ENCODE measurements at places on chromosomes 4 and X.

- no peak for DNase-seq
Observed at GRCh38 chr4:15215109-15215508, 212.7 kb upstream of the C1QTNF7 start.

- no peak for DNase-seq
Observed at GRCh38 chr4:181897935-181898334, 345.3 kb upstream of the TENM3 start.

DNA sequence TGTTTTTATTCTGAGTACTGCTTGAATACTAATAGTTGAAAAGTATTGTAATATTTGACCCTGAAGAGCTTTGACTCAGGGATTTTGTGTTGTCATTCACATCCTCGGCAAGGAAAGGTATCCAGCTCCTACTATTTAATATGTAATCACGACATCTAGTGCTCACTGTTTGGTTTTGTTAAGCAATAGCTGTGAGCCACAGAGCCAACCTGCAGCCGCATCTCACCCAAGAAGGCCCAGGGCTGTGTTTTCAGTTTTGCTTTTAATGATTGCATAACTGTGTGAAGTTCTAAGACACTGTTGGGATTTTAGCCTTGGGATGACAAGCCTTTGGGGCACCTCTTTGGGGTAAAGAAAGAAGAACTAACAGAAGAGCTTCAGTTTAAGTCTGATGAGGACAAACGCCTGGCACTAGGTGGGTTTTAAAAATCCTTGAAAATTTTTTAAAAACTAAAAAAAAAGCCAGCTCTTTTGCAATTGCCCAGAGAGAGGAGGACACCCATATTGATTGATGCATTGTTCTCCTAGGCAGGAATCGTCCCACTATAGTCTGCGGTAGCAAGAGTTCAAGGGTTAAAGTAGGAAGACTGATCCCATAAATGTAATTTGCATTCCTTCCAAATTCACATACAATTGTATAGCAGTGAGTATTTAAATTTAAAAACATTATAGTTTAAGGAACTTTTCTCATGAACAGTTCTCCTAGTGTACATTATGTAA, 157.8 kb downstream of the RELL1 start:
- DNase-seq = no peak

- no peak for DNase-seq
Observed at GRCh38 chr4:105632599-105632998, 75.9 kb downstream of the INTS12 start.

DNA sequence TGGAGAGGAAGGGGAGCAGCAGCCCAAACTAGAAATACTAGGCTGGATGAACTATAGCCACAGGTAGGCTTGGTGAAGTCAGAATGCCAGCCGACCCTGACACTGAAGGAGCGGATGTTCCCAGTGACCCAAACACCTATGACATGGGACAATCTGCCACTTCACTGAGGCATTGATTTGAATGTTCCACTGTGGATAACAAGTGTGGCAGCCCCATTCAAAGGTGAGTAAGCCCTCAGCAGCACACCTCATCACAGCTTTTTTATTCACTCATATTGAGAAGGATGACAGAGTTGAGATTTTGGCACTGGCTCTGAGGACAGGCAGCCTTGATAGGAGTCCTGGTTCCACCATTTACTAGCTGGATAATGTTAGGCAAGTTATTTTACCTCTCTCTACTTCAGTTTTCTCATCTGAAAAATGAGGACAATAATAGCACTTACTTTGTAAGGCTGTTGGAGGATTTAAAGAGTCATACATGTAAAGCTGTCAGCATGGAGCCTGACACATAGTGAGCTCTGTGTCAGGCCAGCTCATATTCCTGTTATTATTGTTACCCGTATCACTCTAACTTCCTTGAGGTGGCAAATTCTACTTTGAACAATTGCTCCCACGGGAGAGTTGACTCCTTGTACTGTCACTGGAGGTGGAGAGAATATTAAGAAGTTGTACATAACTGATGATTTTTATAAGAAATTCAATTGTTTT, 114.6 kb downstream of the RASL11B start:
- no peak for DNase-seq

DNA sequence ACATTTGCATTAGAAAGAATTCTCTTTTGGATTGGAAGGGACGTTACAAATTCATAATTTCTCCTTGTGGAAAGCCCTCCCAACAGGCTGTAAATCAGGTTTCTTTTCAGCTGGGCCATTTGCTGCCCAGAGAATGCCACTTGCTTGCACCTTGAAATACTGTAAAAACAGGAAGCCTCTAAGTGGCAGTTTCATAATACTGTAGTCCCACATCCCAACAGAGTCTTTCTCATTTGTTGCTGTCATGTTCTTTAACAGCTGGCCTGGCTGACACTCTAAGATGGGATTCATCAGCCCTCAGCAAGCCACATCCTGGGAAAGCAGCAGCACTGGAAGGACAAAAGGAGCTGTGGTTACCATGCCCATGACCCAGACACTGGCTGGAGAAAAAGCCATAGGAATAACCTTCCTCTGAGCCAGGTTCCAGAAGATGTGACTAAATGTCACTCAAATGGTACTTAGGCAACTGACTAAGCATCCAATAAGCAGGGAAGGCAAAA, 221.9 kb upstream of the MBNL3 start:
- DNase-seq = no peak

- DNase-seq = no peak
Observed at GRCh38 chr4:186265683-186266652, at the start of gene F11. Gene F11 (plus strand): TSS chr4:186266189. CDS start chr4:186267137, 948 bp downstream.

DNA sequence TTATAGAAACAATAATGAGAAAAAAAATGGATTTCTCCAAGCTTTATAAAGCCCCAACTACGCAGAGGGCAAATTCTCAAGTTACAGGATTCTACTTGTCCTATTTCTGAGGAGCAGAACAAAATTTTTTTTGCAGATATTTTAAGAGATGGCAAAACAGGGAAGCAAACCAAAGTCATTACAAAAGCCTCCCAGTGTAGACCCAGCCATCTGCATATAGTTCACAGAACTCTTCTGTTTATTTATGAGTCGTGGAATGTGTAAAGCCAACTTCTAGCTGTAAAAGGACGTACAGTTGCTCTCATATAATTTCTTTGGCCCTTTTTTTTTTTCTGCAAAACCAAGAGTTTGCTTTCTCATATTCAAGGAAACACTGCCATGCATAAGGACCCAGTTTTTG, 120.4 kb downstream of the PCDH7 start:
- no peak for DNase-seq

DNA sequence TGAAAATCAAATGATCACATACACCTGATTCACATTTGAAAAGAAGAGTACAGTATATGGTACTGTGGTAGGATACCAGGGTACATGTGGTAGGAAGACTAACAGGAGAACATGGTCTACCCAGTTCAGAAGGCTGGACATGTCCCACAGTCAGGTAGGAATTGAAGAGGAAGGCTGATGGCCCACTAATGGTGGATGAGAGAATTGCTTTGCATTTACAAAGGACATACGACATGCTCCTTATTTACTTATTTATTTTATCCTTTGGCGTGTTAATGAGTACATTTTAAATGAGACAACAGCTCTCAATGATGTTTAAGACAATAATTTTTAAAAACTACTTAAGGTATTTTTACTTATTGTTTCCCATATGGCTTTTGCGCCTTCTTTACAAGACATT, 106.7 kb upstream of the BMP2K start:
- no peak for DNase-seq

DNA sequence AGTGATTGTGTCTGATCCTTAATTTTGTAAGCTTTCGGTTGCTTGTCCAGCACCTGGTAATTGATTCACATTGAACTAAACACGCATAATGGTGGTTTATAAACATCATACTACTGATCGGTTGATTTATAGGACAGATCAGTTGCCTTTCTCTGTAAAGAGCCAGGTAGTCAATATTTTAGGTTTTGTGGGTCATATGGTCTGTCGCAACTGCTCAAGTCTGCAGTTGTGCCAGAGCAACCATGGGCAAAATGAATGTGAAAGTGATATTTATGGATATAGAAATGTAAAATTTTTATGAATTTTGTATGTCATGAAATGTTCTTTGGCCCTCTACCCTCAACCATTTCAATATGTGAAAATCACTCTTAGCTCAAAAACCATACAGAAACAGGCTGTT, 8.9 kb downstream of the JADE1 start:
- DNase-seq = no peak

- no peak for DNase-seq
Observed at GRCh38 chr4:155304375-155304774, 72.4 kb downstream of the MAP9 start.

GRCh38 chr4:82491251-82491960, 61.0 kb downstream of the ENOPH1 start:
- no peak for DNase-seq

DNA sequence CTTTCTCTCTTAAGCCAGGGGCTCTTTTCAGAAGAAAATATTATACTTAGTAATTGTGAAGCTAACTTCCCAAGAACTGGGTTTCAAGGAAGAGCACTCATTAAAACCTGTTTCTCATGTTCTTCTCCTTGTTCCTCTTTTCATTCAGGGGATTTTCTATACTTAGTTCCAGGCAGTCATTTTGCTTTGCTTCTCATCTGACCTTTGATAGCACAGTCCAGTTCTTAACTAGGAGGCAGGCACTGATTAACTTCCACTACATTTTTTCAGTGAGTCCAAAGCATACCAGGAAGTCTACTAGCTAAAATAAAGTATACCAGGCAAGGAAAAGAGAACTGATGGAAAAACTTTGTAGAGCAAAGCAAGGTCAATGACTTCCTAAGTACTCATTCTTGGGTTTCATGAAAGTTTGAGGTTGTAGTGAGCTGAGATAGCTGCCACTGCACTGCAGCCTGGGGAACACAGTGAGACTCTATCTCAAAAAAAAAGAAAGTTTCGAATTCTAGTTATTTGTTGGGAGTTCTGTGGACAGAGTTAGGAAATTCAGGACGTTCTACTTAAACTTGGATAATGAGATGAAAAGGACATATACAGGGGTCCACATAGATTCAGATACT, 190.1 kb upstream of the HS3ST1 start:
- no peak for DNase-seq

- no peak for DNase-seq
Observed at GRCh38 chr4:141565379-141566089, 70.8 kb upstream of the IL15 start.

- DNase-seq = no peak
Observed at GRCh38 chrX:121160987-121161386, 113.6 kb downstream of the GLUD2 start.

GRCh38 chrX:72421797-72422196, 116.1 kb upstream of the CITED1 start:
- no peak for DNase-seq

GRCh38 chrX:63613531-63614028, 171.4 kb downstream of the ARHGEF9 start:
- DNase-seq = no peak

DNA sequence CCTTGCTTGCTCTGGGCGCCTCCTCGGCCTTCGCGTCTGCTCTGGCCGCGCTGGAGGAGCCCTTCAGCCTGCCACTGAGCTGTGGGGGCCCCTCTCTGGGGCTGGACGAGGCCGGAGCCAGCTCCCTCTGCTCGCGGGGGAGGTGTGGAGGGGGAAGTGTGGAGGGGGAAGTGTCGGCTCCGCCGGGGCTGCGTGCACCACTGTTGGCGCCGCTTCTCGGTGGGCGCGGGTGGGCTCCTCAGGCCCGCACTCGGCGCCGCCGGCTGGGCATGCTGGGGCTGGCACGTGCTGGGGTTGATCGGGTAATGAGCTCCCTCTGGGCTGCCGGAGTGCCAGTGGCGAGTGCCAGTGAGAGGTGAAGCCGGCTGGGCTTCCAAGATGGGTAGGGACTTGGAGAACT, 116.7 kb downstream of the CPXCR1 start:
- no peak for DNase-seq

DNA sequence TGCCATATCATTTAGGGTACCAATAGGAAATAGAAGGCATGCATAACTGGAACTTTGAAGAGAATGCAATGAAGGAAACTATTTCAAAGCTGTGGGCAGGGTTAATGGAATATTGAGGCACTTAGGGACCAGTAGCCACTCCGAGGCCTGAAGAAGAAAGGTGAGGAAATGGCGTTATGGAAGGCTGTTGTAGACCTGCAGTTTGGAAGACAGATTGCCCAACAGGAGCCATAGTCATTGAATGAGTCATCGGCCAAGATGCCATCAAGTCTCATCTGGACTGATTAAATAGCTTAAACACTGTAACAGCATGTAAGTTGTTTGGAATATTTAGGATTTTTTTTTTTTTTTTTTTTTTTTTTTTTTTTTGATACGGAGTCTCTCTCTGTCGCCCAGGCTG, 11.6 kb downstream of the CXCL13 start:
- DNase-seq = no peak

DNA sequence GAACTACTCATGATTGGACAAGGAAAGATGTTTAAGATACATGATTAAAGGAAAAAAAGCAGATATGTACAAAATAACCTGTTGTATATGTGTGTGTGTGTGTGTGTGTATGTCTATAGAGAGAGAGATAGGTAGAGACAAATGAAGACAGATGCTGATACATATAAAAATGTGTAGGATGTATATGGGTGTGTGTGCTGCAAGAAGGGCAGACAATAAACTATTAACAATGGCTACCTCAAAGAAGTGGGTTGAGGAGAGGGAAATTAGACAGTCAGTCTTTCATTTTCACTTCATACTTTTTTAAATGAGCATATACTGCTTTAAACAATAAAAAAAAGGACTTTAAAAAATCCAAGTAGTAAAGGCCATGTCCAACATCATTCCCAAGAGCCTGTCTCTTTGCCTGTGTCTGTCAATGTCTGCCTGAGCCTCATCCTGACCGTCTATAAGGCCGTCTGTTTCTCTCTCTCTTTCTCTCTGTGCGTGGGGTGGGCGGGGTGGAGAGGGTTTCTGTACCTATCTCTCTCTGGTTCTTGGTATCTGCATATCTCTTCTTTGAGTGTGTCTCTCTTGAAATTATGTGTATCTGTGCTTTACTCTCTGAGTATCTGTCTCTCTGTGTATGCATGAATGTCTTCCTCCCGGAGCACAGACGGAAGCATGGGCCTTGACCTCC, 62.8 kb downstream of the LRBA start:
- DNase-seq = no peak

- DNase-seq = no peak
Observed at GRCh38 chr4:34182306-34182705, 2062.0 kb downstream of the ARAP2 start.

- DNase-seq = no peak
Observed at GRCh38 chrX:54980334-54980733, 13.7 kb downstream of the PFKFB1 start.

DNA sequence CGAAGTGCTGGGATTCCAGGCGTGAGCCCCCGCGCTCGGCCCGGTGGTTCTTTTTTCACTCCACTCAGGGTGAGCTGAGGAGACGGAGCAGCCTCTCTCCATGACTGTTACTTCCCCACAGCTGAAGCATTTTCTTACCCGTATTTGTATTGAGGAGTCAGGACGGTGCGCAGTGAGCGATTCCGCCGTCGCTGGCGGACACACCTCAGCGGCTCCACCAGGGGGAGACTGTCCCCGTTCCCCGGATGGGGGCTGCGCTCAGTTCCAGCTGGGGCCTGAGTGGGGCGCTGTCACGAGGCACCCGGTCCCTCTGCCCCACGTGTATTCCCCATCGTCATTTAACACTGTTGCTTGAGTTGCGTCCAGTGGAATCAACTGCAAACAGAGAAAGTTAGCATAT, 844.0 kb upstream of the FRG1 start:
- no peak for DNase-seq

DNA sequence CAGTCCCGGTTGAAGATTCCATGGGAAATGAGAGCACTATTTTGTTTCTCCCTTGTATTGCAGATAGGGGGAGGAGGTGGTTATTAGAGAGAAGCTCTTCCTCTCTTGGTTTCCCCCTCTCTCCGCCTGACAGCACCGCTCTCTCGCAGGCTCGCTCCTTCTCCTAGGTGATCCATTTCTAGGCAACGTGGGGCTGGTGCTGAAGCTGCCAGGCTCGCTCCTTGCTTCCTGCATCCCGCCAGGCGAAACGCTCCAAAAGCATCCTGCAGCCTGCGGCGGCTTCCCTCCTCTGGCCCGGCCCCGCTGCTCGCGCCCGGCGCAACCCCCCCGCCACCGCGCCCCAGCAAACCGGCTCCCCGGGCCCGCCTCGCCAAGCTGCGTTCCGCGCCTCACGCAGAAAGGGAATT, at the start of gene GRID2:
TSS of gene GRID2 (plus strand) at position 346 of the 407 bp plus-strand sequence.
- no peak for DNase-seq
